ENCODE measurements at places on chromosomes 5 and 9.

DNA sequence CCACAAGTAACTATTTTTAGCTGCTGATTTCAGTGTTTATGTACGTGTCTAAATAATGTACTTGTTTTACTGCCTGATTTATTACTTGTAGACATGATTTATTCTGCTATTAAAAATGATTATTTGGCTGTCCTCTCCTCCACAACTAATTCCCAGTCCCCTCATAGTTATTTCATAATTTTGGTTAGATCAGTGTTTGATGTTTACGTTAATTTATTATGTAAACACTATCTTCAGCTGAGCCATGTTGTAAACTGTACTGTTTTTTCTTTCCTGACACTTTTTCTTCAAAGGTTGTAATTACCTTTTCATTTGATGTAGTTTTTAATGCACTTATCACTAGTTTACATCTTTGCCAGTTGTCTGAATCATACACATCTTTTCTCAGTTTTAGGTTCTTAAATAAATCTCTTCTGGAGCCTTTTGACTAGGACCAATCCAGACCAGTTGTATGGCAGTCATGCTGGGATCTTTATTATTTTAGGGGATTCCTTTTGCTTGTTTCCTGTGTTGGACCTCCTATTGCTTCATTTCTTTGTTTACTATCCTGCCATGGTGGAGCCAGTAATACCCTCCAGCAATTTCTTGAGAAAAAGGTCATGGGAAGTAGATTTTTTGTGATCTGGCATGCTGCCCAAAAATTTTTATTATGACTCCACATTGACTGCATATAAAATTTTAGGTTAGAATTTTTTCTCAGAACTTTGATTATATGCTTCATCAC, 16.1 kb downstream of the AP3S1 start:
- DNase-seq = no peak

- no peak for DNase-seq
Measured at GRCh38 chr9:132993511-132993939, 15.0 kb downstream of the GFI1B start.

DNA sequence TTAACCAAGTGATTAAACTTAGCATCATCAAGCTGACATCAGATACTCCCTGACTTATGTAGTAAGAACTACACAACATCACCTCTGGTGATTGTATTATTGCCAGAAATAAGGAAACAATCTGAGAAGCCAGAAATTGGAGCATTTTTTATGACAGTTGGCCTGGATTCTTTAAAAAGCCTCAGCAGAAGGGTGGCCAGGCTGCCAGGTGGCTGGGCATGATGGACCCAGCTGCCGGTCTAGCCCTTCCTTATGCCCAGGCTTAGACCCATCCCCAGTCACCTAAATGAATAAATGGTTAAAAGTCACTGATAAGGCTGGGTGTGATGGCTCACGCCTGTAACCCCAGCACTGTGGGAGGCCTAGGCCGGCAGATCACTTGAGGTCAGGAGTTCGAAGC, 12.8 kb downstream of the OR1K1 start:
- no peak for DNase-seq

GRCh38 chr5:31854181-31855133, 215.5 kb downstream of the PDZD2 start:
- DNase-seq = no peak

Data from CD4-positive, CD25-positive, alpha-beta regulatory T cell (primary cell).